Stimulated activated CD8-positive, alpha-beta memory T cell treated with anti-CD3 and anti-CD28 coated beads, Interleukin-7, amount 100 ng/mL, for 24 hours (primary cell): ENCODE measurements at places on chromosomes 4 and X.

- no peak for DNase-seq
Measured at GRCh38 chr4:5019274-5019673, at the start of gene CYTL1. Gene CYTL1, minus strand, starts transcription at chr4:5019458. Its CDS starts 13 bp downstream, at chr4:5019445.

GRCh38 chr4:142923619-142924018 lies 77.5 kb upstream of the INPP4B start:
- DNase-seq = no peak

- no peak for DNase-seq
Measured at GRCh38 chrX:136662104-136662503, 14.1 kb downstream of the CD40LG start.

DNA sequence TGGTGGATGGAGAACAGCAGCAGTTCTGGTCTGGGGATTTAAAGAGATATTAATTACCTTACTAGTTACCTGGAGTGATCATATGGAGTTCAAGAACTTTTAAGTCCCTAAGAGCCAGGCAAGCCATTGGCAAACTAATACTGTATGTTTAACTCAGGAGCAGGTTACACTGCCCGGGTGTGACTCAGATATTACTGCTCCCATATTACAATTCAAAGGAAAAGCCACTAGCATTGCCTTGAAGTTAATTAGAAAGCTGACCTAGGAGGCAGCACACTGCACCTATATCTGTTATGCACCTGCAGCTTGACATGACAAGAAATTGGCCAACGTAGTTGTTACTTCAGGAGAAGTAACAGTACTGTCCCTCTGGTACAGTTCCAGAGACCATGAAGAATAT lies 47.2 kb downstream of the GRK4 start:
- DNase-seq = no peak

DNA sequence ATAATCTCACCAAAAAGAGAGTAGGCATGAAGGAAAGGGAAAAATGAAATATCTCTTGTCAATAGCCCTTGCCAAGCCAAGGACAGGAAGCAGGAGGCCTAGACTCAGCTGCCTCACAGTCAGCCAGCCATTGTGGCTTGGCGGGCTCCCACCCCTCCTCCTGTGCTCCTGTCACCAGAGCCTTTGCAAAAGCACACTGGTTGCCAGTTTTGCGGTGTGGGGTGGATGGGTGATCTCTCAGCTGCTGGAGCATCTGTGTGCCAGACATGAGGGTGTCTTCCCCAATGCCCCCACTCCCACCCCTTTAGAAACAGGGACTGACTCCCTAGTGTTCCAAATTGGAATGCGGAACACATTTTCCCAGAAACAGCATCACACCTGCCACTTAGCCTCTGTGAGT lies 26.1 kb downstream of the ARHGEF6 start:
- DNase-seq = no peak

DNA sequence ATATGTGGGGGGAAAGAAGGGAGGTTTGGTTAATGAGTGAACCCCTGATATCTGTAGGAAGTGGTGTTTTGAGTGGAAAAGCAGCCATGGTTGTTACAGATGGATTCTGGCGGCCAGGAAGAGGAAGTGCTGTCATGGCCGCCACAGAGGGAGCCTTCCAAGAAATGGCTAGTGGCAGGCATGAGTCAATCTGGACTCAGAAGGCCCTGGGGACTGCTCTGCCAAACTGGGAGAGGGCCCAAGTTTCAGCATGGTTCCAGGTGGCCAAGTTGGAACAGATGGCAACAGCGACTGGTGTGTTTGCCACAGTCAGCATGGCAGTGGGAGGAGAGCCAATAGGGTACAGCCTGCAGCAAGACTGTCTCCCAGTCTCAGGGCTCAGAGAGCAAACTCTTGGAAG lies 32.5 kb downstream of the ETDB start:
- DNase-seq = no peak

GRCh38 chr4:153432965-153433753 lies 33.0 kb upstream of the TMEM131L start:
- DNase-seq = peak; percentile 21

GRCh38 chr4:797066-797465 lies 28.9 kb downstream of the CPLX1 start:
- DNase-seq = no peak

DNA sequence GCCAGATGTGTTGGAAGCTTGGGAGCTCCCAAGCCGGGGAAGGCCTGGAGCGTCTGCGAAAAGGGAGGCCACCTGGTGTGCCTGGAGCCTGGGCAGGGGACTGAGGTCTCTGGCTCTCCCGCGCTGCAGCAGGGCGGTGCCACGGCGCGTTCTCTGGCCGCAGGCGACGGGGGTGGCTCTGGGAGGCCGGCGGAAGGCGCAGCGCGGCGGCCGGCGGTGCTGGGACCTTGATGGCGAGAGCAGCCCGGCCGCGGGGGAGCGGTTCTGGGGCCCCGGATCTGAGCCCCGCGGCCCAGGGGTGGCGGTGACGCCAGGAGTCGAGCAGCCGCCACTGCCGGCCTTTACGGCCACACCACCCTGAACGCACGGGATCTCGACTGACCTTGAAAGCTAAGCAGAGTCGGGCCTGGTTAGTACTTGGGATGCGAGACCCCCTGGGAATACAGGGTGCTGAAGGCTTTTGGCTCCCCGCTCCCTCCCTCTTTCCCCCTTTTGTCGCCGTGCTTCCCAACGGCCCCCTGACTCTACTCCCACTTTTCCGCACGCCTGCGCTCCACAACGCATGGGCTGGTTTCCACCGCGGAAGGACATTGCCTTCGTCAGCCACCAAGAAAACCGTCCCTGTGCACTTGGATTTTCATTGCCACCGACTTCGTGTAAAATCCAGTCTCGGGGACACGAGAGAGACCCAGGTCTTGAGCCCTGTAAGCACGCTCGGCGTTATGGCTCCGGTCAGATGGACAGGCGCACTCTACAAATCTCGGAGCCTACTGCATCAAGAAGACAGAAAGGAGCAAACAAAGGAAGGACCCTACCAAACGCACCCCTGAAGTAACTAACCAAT lies 9.5 kb downstream of the FRG2 start:
- DNase-seq = no peak

DNA sequence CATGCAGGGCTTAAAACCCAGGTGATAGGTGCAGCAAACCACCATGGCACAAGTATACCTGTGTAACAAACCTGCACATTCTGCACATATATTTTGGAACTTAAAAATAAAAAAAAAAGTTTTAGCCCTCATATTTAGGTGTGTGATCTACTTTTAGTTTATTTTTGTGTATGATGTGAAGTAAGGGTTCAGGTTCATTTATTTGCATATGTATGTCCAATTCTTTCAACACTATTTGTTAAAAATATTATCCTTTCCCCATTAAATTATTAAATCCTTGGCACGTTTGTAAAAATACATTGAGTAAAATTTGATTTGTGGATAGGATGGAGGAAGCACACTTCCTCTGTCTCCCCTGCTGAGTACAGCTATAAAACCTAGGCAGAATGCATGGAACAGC lies 12.9 kb downstream of the RAB39B start:
- no peak for DNase-seq

- DNase-seq = no peak
Measured at GRCh38 chr4:76514087-76514486, 79.1 kb downstream of the SHROOM3 start.

- DNase-seq = no peak
Measured at GRCh38 chrX:15786915-15787314, 3.4 kb upstream of the ZRSR2 start.

GRCh38 chr4:183214912-183215488 lies 105.1 kb downstream of the CLDN22 start:
- DNase-seq = no peak

DNA sequence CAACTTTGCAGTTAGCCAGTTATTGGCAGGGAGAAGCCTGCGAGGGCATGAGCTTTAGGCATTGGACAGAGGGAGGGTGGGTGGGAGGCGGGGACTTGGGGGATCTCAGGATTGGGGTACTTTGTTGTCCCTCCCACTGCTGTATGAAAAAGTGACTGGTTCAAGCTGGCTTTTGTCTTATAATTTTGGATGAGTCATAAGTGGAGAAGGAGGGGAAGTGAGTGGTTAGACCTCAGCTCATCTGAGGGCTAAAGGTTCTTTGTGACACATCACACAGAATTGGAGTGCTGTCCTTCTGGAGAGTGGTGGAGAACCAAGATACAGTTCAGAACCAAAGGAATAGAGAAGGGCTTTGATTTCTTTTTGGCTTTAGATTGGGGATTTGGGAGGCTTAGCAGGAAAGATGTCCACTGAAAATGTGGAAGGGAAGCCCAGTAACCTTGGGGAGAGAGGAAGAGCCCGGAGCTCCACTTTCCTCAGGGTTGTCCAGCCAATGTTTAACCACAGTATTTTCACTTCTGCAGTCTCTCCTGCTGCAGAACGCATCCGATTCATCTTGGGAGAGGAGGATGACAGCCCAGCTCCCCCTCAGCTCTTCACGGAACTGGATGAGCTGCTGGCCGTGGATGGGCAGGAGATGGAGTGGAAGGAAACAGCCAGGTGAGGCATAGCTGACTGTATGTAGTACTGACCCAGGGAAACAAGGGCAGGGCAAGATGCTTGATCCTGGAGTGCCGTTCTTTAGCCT lies at the start of gene SLC4A4:
TSS of gene SLC4A4 (plus strand) at position 175 of the 748 bp plus-strand sequence.
- no peak for DNase-seq

DNA sequence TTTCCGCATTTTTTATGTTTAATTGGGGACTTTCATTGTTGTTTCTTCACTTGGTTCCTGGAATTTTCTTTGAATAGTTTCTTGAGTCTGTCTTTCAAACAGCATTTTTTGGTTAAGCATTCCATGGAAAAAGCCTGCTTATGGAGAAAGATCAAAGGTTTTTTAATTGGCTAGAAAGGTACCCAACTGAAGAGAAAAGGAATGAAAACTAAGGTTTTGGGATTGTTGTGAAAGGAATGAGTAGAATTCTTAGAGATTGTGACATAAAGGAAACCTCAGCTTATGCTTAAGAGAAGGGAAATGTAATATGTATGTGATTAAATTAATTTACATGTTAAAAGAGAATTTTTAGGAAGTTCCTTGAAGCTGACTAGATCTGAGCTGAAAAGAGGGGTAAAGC lies 82.8 kb downstream of the CCKAR start:
- DNase-seq = no peak
